ENCODE measurements at places on chromosomes 3 and 15. TPM values are rescaled to one million over a fixed set of nuclear protein-coding genes. Genes with fewer than 3 reads are reported as not detected.

TMEM207 gene
- total RNA-seq: not detected

ABI3BP gene
- 106 TPM for total RNA-seq

CNTN6 gene
- total RNA-seq: 13.1 TPM

NISCH gene
- total RNA-seq: 60.7 TPM

RAD54L2 gene
- 27.9 TPM for total RNA-seq

OCA2 gene
- 6.0 TPM for total RNA-seq

VPS33B gene
- 9.2 TPM for total RNA-seq

OXSR1 gene
- 43.7 TPM for total RNA-seq

NEO1 gene
- 37.5 TPM for total RNA-seq

- DNase-seq: no peak
Observed at GRCh38 chr3:118080889-118081288, 953.8 kb downstream of the IGSF11 start.

DNA sequence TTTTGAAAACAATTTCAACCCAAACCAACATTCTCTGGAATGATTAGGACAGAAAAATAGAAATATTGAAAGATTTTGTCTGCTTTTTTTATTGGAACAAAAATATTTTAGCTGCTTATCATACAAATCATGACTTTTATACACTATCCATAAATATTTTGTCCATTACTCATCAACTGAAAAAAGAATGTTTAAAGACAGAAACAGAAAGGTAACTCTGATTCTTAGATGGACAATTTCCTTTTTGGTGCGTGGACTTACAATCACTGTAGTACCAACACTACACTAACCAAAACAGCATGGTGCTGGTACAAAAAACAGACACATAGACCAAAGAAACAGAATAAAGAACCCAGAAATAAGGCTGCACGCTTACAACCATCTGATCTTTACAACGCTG lies 582.8 kb upstream of the CCDC54 start:
- no peak for DNase-seq

DNA sequence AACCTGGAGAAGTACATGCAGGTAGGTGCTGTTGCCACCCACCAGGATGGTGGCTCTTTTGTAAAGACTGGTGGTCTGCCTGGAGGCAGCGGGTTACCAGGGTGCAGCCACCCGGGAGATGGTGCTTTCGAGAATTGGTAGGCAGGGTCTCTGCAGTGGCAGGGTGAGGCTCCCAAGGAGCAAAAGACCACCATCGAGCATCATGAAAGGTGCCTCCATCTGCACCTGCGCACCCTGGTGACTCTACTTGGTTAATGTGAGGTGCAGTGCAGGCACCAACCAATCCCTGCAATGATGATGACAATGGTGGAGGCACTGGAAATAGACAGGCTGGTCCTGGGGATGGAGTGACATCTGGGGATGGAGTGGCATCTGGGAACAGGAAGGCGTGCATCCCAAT lies 236.7 kb downstream of the ADAMTS17 start:
- no peak for DNase-seq

GRCh38 chr3:38255627-38256026 lies 10.0 kb upstream of the SLC22A13 start:
- no peak for DNase-seq

- no peak for DNase-seq
Observed at GRCh38 chr15:43514241-43515057, 3.0 kb upstream of the MAP1A start.

DNA sequence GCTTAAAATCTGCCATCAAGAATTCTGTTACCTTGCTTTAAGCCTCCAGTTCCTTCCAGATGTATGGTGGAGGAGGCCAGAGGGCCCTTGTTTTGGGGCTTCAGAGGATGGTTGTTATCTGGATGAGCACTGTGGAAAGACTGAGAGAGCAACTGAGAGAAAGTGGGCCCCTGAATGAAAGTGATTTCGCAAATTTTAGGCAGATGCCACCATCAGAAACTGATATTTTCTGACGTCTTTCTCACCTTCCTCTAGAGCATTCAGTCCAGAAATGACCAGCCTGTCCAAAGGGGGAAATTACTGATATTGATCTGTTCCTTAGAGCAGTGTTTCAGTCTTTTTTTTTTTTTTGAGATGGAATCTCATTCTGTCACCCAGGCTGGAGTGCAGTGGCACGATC lies 13.4 kb downstream of the B3GNT5 start:
- DNase-seq: no peak

DNA sequence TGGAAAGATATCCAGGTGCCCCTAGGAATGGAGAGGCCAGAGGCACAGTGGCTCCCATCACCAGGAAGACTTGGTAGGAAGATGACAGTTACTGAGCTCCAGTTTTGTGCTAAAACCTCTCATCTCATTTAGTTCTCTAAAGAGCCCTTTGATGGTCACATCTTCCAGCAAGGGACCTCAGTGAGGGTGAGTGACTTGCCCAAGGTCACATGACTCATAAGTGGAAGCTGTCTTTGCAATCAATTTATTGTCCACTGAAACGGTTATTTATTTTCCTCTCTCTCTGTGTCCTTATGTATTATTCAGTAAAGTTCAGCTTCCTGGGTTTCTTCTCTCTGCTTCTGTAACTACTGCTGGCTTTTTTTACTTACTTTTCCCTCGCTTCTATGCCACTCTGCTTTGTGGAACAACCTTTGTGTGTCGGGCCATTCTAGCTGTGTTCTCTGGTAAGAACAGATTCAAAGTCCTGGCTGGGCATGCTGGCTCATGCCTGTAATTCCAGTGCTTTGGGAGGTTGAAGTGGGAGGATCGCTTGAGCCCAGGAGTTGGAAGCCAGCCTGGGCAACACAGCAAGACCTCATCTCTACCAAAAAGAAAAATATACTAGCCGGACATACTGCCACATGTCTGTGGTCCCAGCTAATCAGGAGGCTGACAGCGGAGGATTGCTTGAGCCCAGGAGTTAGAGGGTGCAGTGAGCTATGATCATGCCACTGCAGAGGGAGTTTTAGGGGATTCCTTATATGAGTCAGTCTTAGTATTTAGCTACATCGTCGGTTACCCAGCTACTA lies 55.9 kb downstream of the PDIA5 start:
- DNase-seq: no peak

GRCh38 chr15:58854593-58854992 lies 78.9 kb downstream of the SLTM start:
- no peak for DNase-seq

- DNase-seq: no peak
Observed at GRCh38 chr3:190721330-190721729, 141.2 kb downstream of the GMNC start.

- no peak for DNase-seq
Observed at GRCh38 chr15:31799715-31800321, 230.5 kb upstream of the CHRNA7 start.

DNA sequence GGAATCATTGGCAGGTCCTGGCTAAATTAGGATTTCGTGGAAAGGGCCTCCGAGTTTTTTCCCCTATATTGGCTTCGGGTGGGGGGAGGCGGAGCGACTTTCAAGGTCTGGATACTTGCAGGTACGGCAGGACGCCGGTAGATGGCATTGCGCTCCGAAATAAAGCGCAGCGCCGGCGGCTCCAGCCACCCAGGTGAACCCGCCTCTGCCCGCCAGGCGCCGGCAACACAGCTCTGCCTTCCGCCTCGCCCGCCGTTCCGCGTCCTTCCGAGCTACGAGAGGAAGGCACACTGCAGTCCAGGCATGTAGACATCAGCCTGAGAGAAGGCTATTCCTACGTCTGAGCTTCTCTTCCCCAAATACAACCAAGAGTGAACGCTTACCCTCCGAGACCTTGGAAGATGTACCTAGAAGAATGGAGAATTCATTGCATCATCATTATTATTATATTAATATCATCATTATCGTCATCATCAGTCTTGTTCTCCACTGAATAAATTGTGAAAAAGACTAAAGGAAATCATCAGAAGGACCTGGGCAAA lies 514.1 kb downstream of the MECOM start:
- peak; percentile 94 for DNase-seq

GRCh38 chr3:47398228-47398627 lies 17.4 kb downstream of the PTPN23 start:
- no peak for DNase-seq

- DNase-seq: no peak
Observed at GRCh38 chr3:188264226-188265207, 110.6 kb downstream of the LPP start.

DNA sequence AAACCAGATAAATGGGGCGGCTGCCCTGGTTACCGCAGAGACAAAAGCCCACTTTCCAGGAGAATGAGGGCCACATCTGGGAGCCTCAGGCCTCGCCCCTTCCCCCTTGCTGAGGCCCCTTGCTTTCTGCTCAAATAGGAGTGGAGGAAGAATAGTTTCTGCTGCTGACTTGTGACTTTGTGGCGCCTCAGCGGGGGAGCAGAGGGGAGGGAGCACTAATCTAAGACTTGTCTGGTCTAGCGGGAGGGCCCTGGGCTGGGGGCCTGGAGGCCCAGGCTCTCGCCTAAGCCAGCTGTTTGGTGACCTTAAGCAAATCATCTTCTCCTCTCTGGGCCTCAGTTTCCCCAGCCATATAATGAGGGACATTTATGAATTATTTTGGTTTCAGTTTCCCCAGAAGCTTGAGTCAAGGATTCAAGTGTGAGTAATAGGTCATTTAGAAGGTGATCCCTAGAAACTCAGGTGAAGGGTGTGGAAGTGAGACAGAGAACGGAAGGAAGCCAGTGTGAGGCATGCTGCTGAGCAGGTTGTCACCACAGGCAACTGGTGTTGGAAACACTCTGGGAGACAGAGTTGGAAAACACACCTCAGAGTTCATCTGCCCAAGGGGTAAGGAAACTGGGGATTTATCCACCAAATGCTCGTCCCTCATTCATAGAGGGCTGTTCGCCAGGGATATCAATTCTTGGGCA lies 25.9 kb upstream of the SMAD3 start:
- DNase-seq: peak; percentile 40

All from upper lobe of left lung (tissue), 6 donors.